Hematopoietic multipotent progenitor cell treated with erythropoietin and hydrocortisone succinate and interleukin-3 and kit ligand, for 15 days (in vitro differentiated cells): ENCODE measurements at places on chromosomes 6 and 20.

GRCh38 chr6:26249957-26250697 lies 114.9 kb upstream of the BTN3A2 start:
- DNase-seq, result peak; percentile 85

GRCh38 chr6:18160911-18161310 lies 5.7 kb downstream of the KDM1B start:
- DNase-seq, result no peak

- DNase-seq, result no peak
Measured at GRCh38 chr20:18279242-18279641, 9.1 kb upstream of the ZNF133 start.

GRCh38 chr20:51542571-51543421 lies at the start of gene NFATC2:
NFATC2 (minus strand) TSS chr20:51542719; CDS start chr20:51542499, 220 bp downstream.
- DNase-seq, result peak; percentile 30

- DNase-seq, result no peak
Measured at GRCh38 chr6:34346175-34347119, 46.0 kb downstream of the NUDT3 start.

DNA sequence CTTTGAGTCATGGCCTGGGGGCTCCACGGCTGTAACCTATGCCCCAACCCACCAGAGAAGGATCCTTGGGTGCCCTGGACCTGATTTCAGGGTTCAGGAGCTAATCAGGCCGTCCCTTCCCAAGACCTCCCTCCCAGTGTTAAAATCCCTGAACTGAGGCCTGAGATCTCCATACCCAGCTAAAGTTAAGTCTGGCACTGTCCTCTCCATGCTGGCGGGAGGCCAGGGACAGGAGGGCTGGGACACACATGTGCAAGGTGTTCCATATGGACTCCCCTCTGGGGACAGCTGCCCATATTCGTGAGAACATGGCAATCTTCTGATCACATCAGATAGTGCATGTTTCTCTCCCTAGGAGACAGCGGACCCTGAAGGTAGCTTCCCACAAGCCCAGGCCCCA lies 11.5 kb upstream of the TREML4 start:
- no peak for DNase-seq

DNA sequence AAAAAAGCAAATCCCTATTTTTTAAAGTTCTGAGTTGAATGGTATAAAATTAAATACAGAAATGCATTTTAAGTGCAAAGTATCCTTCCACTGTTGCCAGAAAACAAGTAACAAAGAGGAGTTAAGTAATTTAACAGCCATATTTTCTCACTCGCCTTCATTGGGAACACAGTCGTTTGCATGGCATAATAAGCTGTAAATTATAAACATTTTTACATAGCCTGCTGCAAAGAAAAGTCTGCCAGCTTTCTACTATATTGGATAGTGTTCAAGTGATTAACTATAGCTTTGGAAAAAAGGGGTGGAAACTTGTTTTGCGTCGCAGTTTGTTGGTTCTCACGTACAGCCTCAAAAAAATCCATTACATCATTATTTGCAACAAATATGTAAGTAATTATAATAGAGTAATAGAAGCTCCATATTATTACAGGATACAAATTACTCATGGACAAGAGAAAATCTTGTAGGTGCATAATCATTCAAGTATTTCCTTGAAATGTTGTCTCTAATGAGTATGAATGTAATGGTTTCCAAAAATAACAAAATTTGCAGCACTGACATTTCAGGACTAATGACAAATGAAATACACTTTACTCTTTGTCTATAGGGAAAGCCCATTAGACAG lies 139.3 kb downstream of the PDSS2 start:
- no peak for DNase-seq

GRCh38 chr6:25431306-25431974 lies 152.3 kb downstream of the CARMIL1 start:
- DNase-seq, result no peak

GRCh38 chr6:39057251-39058155 lies 8.9 kb downstream of the GLP1R start:
- DNase-seq, result no peak

DNA sequence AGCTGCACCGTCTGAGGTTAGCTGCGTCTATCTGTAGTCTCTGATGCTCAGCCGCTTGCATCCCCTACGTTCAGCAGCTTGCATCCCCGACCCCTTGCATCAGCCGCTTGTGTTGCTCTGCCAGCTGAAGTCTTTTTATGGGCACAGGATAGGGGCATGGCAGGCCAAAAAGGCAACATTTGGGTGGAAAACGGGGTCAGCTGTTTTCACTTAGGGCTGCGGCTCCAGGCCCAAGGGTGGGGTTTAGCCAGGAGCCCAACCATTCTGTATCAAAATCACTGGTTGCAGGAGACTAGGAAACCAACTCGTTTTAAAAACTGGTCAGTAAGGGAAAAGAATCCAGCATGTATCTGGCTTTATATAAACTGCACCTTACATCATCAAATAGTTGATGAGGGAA lies 49.9 kb downstream of the FAM50B start:
- no peak for DNase-seq

DNA sequence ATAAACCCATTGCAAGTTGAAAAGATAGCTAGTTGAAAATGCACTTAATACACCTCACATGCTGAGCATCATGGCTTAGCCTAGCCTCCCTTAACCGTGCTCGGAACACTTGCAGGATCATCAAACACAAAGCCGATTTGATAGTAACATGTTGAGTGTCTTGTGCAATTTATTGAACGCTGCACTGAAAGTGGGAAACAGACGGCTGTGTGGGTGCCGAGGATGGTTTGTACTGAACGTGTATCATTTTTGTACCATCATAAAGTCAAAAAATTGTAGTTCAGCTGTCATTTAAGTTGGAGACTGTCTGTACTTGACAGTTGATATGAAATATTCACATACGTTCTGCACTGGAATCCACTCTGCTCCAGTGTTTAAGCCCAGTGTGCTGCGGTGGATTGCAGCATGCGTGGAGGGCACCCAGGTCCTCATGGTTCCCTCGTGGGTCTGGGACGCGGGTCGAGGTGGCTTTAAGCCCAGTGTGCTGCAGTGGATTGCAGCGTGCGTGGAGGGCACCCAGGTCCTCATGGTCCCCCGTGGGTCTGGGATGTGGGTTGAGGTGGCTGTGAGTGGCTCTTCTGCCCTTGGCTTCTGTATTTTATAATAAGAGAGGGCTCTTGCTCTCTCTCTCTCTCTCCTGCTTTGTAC lies 77.0 kb downstream of the CDH4 start:
- no peak for DNase-seq

GRCh38 chr6:104574135-104574750 lies 285.5 kb downstream of the HACE1 start:
- no peak for DNase-seq

DNA sequence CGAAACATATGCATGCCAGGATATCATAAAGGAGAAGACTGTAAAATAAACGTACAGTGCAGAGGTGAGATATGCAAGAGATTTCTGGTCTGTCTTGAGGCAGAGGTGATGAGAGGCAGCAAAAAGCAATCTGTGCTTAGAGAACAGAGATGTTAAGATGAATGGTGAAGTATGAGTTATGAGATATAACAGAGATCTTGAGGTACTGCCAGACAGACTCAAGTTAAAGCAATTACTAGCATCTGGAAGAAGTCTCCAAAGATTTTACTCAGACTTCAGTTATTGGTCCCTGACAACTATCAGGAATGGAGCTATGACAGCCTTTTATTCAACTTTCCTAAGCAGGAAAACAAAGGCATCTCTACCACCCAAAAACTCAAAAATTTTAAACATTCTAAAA lies 122.8 kb upstream of the DST start:
- no peak for DNase-seq

DNA sequence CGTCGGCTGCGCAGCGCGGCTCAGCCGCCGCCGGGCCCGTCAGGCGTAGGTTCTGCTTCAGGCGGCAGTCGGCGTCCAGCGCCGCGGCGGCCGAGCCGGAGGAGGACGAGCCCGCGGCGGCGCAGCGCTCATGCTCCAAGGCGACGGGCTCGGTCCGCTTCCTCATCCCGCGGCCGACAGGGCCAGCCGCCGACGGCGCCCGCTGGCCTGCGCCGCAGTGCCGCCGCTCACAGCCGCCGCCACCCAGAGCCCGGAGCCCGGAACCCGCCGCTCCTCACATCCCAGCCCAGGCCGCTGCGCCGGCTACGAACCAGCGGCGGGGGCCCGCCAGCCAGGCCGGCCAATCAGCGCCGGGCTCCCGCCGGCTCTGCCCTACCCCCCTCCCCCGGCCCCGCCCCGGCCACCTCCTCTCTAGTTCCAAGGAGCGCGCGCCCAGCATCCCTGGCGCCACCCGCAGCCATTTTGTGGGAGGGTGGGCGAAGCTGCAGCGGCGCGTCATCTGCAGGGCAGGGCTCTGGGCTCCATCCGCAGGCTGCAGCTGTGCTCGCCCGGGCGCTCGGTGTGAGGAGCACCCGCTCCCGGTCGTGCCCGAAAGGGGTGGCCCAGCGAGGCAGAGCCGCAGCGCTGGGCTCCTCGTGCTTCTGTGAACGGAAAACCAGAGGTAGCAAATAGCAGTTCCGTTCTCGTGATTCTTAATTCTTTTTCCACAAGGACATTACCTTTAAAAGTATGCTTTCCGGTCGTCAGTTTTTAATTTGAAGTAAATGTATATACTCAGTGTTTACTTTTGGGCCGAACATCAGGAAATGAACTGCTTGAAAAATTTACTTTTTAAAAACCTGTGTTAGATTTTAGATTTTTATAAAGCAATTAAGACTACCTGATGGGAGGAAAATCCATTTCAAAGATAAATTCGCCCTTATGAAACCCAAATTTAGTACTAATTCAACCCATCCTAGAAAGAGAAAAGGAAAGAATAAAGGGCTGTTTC lies at the start of gene ABHD12:
TSS of gene ABHD12 (minus strand) at position 298 of the 991 bp plus-strand sequence. CDS start at position 166, 132 bp downstream.
- DNase-seq, result peak; percentile 94
